Activated T-helper 1 cell treated with anti-CD3 and anti-CD28 coated beads, Interleukin-2, amount 50 U/mL, for 16 hours (primary cell): ENCODE measurements at places on chromosomes 3 and 15.

DNA sequence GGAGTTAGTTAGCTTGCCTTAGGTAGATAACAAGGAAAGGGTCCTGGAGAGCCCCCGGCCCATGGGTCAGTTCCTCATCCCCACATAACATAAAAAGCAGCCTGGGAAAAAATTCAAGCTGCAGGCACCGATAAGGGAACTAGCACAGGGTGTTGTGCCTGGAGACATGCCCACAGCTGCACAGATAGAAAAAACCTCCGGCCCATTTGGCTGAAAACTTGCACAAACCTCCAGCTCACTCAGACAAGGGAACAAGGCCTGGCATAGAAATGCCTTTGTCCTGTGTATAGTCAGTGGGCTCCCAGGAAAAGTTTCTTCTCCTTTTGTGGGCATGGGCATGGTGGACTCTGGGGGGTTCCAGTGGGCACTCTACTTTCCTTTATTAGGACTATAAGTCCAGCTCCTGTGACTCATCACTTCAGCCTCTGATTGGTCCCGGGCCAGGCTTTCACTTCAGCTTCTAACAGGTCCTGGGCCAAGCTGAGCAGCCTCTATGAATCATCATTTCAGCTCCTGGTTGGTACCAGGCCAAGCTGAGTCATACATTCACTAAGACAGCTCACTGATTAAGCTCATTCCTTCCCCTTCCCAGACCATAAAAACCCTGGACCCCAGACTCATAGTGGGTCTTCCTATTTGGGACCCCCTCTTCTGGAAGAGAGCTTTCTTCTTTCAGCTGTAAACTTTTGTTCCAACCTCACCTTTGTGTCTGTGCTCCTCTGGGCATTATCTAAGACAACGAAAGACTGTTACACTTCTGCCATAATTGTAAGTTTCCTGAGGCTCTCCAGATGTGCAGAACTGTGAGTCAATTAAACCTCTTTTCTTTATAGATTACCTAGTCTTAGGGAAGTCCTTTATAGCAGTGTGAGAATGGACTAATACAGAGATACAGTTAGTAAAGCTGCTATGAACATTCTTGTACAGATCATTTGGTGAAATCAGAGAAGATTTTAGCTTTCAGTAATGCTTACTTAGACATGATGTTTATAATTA lies 348.0 kb upstream of the DPPA4 start:
- DNase-seq: no peak

DNA sequence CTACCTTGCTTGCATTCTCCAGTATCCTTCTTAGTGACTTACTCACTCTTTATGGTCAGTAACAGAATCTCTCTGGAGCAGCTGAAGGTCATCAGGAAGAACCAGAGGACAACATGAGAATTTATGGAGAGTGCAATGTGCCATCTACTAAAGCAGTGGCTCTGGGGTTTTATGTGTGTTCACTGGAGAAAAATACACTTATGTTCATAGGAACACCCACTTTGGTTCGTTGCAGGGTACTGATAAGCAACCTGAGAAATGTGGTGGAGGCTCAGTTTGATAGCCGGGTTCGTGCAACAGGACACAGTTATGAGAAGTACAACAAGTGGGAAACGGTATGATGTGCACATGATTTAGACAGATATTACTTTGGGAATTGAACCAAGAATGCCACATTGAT lies 12.8 kb downstream of the CPB1 start:
- DNase-seq: no peak

- no peak for DNase-seq
Observed at GRCh38 chr3:142987080-142987700, 14.2 kb upstream of the U2SURP start.

- DNase-seq: no peak
Observed at GRCh38 chr15:85551221-85551832, 170.9 kb downstream of the AKAP13 start.

DNA sequence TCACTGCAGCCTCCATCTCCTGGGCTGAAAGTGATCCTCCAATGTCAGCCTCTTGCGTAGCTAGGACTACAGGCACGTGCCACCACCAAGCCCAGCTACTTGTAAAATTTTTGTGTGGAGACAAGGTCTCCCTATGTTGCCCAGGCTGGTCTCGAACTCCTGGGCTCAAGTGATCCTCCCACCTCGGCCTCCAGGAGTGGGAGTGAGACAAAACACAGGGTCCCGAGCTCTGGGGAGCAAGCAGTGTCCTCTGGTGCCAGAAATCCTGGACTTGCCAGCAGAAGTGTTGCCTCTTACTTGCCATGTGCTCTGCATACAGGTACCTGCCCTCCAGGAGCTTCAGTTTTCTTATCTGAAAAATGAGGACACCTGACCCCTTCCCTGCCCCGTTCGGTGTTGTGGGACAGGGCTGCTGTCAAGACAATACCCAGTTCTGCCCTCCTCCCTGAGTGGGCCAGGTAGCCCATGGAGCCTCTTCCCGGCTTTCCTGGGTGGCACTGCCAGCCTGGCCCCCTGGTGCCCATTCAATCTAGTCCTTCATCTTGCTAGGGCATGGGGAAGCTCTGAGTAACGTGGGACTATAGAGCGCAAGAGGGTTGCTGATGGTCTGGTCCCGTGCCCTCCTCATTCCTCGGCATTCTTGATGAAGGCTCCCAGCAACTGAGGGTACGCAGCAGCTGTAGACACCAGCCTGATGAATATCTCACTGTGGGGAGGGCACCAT lies 164.6 kb downstream of the GOLGA6L4 start:
- DNase-seq: no peak
